Right renal pelvis (tissue), 4 donors: ENCODE measurements at places on chromosomes 16 and 17. TPM values are rescaled to one million over a fixed set of nuclear protein-coding genes. Genes with fewer than 3 reads are reported as not detected.

PRAC1 gene
- not detected for polyA plus RNA-seq

FKBP10 gene
- 160 TPM for polyA plus RNA-seq

NLK gene
- polyA plus RNA-seq, result 53.5 TPM

TVP23A gene
- polyA plus RNA-seq, result 3.0 TPM

TP53TG3F gene
- polyA plus RNA-seq, result not detected

LPCAT2 gene
- 10.0 TPM for polyA plus RNA-seq

GRCh38 chr17:30969989-30970830 is 629 bp upstream of the RNF135 start:
- peak; percentile 20 for DNase-seq

DNA sequence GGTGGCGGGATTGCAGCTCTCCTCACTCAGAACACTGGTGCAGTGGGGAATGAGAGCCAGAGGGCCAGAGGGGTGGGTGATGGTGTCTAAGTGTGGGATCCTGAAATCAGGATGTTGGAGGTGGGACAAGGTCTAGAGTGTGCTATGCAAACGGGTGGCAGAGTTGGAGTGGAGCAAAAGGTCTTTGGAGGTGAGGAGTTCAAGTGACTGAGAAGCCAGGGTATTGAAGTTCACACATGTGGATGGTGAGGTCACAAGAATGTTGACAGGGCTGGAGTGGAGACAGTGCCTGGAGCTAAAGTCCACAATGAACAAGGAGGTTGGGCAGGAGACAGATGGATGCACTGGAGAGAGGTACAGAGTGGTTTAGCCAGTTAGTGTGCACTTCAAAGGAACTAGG is 38.3 kb upstream of the MAP3K14 start:
- DNase-seq, result no peak

- no peak for DNase-seq
Observed at GRCh38 chr16:65114527-65114926, 7.3 kb downstream of the CDH11 start.

- DNase-seq, result no peak
Observed at GRCh38 chr16:11660565-11660964, 7.7 kb upstream of the SNN start.

DNA sequence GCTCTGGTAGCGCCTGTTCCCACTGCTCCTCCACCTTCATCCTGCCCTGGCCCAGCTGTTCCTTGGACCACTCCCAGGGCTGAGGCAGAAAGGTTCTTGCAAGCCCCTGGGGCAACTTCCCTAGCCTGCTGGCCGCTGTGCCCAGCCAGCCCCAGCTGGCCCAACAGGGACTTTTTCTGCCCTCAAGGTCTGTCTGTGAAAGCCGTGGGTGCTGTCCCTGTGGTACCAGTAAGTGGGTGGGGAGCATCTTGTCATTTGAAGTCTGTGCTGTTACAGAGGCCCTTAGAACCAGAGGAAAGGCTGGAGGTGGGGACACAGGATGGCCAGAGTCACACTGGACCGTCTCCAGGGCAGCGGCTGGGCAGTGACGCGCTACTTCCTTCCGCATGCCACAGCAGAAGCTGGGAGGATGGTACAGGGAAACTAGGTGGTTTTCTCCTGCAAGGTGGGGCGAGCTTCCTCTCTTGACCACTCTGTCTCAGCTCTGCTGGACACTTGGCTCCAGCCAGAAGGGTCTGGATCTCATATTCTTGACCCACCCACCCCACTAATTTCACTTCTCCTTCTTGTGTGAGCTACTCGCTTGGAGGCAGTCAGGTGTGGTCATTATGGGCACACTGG is 87.8 kb downstream of the PLCG2 start:
- DNase-seq, result no peak

GRCh38 chr16:58756650-58757332 is 22.7 kb upstream of the GOT2 start:
- no peak for DNase-seq

- DNase-seq, result no peak
Observed at GRCh38 chr16:56988161-56988947, 1.0 kb upstream of the NLRC5 start.
